T47D (cell line): ENCODE measurements at places on chromosomes 6 and 20.

- DNase-seq: no peak
Observed at GRCh38 chr6:15066089-15066758, 179.6 kb upstream of the JARID2 start.

- DNase-seq: no peak
Observed at GRCh38 chr6:150235218-150235617, 92.4 kb downstream of the PPP1R14C start.

DNA sequence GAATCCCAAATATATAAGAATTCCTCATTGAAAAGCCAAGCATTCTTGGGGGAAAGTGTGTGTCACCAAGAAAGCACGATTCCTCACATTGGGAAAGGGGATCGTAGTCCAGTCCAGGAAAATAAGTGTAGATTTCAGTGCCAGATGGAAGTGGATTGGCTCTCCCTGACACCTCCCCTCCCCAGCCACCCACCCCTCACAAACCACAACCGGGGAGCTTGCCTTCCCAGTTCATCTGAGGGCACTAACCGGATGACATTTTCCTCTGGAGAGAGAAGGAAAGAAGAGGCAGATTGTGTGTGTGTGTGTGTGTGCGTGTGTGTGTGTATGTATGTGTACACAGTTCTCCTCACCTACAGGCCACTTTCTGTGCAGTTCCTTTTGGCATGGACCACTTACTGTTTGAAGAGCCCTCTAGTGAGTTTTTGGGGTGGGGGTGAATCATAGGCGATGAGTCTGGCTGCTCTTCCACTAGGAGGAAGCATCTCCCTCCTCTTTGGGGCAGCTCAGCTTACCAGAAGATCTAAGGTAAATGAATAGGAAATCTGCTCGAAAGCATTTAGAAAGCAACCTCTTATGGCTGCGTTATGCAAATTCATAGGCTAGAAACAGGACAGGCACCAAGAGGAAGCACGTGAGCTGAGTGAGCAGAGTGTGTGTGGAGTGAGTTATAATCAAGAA lies 20.8 kb downstream of the DAAM2 start:
- no peak for DNase-seq

- no peak for DNase-seq
Observed at GRCh38 chr6:119215885-119216590, 133.5 kb downstream of the MAN1A1 start.

DNA sequence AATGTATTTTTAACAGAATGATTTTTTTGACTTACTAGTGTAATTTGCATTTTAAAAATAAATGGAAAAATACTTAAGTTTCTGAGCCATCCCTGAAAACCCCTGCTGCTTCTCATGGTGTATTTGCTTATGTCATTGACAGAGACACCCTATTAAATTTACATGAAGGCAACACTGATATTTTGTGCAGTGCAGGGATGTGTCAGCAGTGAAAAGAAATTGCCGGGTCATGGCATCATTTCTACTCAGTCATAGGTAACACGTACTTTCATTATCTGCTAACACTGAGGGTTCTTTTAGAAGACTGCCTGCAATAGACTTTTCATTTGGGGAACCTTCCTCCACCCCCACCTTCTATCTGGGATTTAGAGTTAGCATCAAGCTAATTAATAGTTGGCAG lies 136.7 kb upstream of the RNF217 start:
- no peak for DNase-seq

GRCh38 chr6:35147026-35147425 lies 5.9 kb upstream of the TCP11 start:
- no peak for DNase-seq

DNA sequence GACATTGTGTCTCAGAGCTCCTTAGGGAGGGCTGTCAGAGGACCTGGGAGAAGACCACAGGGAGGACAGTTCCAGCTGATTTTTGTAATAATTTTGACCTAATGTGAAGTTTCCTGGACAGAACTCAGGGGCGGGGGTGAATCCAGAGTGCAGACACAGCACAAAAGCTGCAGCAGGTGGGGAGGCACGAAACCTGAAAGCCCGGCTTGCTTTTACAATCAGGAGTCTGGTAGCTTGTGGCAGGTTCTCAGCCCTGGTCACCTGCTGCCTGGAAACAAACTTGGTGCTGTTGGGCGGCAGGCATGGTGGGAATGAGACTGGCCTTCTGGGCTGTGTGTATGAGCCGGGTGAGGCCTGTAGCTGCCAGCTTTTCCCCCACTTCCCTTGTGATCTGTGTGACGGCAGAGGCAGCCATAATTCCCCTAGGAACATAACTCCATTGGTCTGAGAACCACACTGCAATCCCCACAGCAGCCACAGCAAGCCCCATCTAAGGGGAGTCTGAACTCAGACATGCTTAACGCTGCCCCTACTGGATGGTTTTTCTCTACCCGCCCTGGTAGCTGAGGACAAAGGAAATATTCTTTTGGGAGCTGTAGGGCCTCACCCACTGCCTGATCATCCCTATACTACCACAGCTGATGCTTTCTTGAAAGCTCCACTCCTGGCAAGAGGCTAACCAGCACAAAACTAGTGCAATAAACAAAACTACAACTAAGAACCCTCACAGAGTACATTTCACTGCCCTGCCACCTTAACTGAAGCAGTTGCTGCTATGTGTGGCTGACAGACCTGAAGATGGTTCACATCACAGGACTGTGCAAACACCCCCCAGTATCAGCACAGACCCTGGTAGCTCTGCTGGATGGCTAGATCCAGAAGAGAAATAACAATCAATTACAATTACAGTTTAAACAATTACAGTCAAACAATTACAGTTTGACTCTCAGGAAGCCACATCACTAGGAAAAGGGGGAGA lies 1055.1 kb upstream of the GJE1 start:
- peak; percentile 45 for DNase-seq

- DNase-seq: no peak
Observed at GRCh38 chr6:69816026-69816425, 19.2 kb upstream of the LMBRD1 start.

DNA sequence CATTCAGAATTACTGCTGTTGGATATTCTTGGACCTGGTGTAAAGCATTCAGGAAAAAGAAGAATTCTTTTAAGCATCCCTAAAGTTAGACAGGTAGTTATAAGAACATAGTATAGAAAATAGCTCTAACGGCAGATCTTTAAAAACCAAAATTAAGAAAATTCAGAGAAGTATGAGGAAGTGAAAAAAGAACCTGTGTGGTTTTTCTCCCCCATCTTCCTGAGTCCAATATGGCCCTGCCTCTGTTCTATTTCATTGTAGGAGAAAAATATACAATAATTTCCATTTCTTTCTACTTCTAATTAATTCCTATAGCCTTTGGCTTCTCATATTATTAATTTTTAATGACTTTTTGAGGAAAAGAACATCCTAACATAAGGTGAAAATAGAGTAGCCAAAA lies 47.1 kb downstream of the FHL5 start:
- no peak for DNase-seq

GRCh38 chr6:73585566-73586415 lies 65.0 kb upstream of the EEF1A1 start:
- peak; percentile 84 for DNase-seq

GRCh38 chr20:61619751-61620150 lies 367.7 kb downstream of the CDH4 start:
- no peak for DNase-seq

- no peak for DNase-seq
Observed at GRCh38 chr6:110629153-110629552, 152.7 kb upstream of the SLC22A16 start.

GRCh38 chr6:134020543-134020942 lies 31.9 kb downstream of the SLC2A12 start:
- no peak for DNase-seq

GRCh38 chr6:140541288-140541687 lies 1166.8 kb upstream of the CITED2 start:
- peak; percentile 45 for DNase-seq

DNA sequence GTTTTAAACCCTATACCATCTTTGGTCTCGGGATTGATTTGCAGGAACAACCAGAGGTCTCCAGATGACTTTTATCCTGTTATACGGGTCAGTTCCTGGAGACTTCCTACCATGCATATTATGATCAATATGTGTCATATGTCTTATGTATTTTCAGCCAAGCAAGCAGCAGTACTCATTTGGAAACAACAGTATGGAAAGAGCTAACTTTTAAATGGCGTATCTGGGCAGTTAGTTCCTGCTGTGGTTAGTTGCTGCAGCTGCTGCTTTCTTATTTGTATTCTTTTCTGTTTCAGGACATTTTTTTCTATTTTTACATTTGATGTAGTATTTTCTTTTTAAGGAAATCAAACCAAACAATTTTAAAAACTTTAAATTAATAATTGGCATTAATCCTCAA lies 207.5 kb downstream of the MANEA start:
- DNase-seq: no peak

DNA sequence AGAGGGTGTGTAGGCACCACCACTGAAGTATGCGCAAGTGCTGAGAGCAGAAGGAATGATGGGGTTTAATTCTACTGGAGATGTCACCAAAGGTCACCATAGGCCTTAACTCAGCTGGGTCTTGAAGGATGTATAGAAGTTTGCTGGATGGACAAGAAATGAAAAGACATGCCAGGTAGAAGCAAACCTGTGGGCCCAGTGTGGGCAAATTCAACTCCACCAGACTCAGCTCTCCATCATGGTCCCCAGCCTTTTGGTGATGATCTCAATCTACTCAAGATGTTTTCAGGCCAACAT lies 124.5 kb downstream of the SNX5 start:
- no peak for DNase-seq

GRCh38 chr6:127299522-127300240 lies 33.0 kb downstream of the RNF146 start:
- DNase-seq: peak; percentile 56

- no peak for DNase-seq
Observed at GRCh38 chr20:60016406-60016805, 58.2 kb downstream of the CDH26 start.

GRCh38 chr6:14216946-14217684 lies 99.5 kb downstream of the CD83 start:
- no peak for DNase-seq

DNA sequence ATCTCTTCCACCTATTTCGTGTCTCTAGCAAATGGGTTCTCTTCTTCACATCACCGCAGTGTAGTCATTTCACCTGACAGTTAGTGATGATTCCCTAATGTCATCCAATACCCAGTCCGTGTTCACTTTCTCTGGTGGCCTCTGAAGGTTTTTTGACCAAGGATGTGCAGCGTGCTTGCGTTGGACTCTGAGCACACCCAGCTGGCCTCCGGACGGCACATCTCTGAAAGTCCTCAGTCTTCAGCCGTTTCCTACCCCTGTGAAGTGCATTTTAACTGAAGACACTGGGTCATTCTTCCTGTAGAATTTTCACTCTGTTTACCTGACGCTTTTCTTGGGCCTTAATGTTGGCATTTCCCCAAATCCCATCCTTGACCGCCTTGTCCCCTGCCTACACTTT lies 98.7 kb downstream of the ERMARD start:
- DNase-seq: no peak
